Stimulated activated CD4-positive, alpha-beta T cell treated with anti-CD3 and anti-CD28 coated beads, TNF-alpha, amount 100 ng/mL, for 1 hour (primary cell): ENCODE measurements at places on chromosomes 7 and 10.

DNA sequence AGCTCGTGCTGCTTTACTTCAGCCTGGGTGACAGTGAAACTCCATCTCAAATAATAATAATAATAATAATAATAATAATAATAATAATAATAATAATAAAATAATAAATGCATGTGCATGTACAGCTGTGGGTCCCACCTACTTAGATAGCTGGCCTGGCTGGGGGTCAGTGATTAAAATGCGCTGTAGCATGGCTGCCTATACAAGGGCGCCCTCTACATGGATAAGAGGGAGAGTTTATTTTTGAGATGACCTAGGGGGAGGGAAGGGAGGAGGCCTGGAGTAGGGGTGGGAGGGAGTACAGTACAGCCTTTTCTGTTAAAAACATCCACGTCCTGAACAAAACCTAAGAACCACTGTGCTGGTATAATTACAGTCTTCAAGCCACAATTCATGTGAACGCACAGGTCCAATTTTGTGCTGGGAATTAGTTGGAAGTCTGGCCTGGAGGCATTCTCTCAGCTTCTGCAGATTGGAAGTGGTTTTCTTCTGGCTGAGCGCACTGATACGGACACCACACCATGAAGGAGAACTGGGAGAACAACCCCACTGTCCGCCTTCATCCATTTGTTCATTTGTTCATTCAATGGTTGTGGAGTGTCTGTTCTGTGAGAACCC lies 146.5 kb downstream of the TMEM178B start:
- DNase-seq = no peak

GRCh38 chr10:14470920-14471319 lies 140.2 kb upstream of the FRMD4A start:
- no peak for DNase-seq

GRCh38 chr10:101782811-101783735 lies at the start of gene NPM3:
TSS of gene NPM3 (minus strand) at chr10:101783446. CDS start at chr10:101783390, 56 bp downstream.
- peak; percentile 79 for DNase-seq

GRCh38 chr7:63521-64021 lies 128.8 kb upstream of the FAM20C start:
- DNase-seq = no peak

- no peak for DNase-seq
Measured at GRCh38 chr10:7186387-7187018, 224.3 kb downstream of the SFMBT2 start.

GRCh38 chr10:114115661-114116445 lies 58.1 kb downstream of the CCDC186 start:
- no peak for DNase-seq

DNA sequence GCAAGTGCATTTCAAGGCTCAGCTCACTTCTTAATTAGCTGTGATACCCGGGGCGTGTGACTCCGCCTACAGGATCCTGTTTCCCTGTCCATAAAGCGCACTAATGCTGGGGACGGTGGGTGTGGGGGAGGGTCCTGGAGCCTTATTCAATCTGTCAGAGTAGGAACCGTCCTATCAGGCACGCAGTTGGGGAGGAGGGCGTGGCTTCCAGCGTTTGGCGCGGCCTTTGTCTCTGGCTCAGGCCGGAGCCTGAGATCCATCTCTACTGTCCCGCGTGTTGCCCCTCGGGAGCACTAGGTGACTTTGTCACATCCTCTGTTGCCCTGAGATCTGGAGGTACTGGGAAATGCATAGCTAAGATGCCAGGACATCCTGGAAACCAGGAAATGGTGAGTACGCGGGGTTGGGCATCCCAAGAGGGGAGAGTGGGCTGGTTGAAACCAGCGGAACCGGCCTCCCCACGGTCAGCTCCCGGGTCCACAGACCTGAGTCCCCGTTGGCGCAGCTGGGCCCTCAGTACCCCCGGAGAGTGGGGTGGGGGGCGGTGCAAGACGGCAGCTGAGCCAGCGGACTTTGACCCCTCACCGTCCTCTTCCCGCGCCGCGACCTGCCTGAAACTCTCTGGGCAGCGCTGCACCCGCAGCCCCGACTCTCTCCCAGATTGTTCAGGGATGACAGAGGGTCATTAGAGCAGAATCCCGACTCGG lies 104.4 kb upstream of the ZNF92 start:
- no peak for DNase-seq

GRCh38 chr7:4699841-4700240 lies 17.7 kb downstream of the FOXK1 start:
- DNase-seq = no peak

DNA sequence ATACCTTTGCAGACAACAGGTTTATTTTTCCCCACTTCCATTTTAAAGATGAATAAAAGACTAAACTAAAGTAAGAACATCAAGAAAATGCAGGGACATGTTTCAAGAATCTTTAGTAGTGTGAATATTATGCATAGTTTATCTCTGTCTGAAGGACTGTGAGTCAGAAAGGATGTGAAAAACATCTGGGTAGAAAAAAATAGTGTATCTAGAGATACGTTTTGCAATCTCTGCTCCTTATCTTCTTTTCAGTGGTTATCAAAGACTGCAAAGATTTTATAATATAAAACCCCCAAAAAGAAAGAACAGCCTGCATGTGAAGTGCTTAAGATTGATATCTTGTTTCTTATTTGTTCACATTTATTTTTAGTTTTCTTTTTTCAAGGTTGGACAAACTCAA lies 101.9 kb upstream of the ARHGAP21 start:
- DNase-seq = no peak

DNA sequence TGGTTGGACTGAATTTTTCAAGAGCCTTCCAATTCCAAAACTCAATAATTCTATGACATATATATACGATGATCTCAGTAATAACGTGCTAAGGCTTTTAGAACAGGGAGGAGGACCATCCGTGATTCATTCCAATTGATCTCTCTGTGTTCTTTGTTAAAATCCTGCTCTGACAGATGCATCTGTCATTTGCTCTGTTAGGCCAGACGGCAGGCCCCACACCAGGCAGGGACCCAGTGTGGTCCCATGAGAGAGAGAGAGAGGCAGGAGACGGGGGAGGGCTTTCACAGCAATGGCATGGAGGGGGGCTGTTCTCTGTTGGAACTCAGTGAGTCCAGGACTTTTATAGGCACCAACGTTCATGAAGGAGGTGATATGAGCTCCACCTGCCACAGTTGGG lies 160.0 kb upstream of the INSYN2A start:
- DNase-seq = no peak

DNA sequence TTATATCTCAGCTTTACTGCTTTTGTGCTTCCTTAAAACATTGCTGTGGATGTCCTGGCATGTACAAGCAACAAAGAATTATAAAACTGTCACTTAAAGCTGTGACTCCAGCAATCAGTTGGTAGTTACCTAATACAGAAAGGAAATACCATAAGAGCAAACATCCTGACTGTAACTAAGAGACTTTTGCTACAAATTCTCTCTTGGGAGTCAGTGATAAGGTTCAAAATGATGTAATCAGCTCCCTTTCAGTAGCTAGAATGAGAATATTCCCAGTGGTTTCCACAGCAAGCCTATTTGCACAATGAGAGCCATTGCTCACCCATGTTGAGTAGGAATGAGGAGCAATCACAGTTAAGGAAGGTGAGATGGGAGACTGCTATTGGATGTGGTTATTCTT lies 7.6 kb downstream of the PNLIPRP1 start:
- DNase-seq = no peak

DNA sequence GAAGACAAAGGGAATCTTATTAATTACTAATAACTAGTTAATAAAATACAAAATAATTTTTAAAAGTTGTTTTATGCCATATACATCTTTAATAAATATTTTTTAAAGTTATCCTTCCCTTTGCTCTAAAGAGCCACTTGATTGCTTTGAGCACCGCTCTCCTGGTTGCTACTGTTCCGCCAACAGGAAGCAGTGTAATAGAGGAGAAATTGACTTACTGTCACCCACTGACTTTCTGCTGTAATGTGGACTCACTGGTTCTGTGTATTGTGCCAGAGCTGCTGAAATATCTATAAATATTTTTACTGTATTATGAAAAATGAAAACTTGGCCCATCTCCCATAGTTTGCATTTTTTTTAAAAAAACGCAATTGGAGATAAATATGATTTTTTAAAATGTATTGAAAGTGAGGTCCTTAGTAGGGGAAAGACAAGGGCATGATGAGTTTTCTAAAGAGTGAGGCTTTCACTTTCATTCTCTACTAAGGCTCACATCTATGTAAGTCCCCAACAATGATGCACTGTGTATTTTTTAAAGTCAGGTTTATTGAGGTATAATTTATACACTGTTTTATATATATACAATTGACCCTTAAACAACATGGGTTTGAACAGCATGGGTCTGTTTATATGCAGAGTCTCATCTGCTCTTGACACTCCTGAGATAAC lies 100.5 kb downstream of the NPY start:
- no peak for DNase-seq

DNA sequence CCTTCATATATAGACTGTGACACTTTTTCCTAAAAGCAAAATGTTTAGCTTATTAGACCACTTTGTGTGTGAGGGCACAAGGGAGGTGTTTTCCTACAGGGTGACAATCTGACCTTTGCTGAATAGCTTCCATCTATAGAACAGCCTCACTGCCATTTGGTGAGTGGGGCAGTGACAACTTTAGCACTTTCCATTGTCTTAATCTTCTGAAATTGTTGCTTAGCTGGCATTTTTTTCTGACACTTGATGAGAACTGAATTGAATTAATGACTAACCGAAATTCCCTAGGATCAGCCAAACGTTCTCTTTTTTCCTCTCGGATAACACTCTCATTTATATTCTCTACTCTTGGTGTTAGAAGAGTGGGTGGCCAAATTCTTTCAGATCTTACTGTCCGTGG lies 30.2 kb downstream of the KDM7A start:
- DNase-seq = no peak

GRCh38 chr7:41979834-41980307 lies 257.1 kb downstream of the GLI3 start:
- no peak for DNase-seq

GRCh38 chr7:128869138-128869943 lies 6.7 kb downstream of the ATP6V1F start:
- peak; percentile 21 for DNase-seq

GRCh38 chr7:33593611-33594010 lies 311.7 kb upstream of the BMPER start:
- DNase-seq = no peak

DNA sequence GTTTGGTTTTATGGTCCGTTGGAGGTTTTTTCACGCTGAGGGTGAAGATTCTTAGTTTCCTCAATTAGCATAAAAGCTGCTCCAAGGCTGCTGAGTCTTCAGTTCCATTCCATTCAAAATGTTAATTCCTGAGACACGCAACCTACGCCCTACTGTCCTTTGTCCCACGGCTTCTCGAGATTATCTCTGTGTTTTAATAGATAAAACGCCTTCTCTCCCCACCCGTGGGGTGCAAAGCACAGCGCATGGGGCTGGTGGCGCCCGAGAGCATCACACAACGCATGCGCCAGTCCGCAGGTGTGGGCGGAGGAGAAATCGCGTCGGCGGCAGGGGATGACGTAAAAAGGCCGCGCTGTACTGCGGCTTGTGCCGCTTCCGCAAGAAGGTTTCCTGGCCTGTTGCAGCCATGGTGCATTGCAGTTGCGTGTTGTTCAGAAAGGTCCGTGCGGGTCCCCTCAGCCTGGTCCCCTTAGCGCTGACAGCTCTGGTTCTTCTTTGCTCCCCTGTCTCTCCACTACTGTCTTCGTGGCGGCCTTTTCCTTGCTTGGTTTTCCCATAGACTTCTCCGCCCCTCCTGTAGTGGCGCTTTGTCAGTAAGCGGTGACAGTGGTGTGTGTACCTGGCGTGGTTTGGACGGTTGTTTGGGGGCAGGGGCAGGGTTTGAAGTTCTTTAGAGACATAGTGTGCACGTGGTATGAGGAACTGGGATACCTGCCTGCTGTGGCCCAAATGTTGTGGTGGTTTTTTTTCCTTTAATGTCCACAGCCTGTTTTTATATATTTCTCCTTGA lies at the start of gene GTPBP10:
Gene GTPBP10 (plus strand): TSS at position 381 of the 790 bp plus-strand sequence. CDS start 26 bp downstream, at position 407.
- peak; percentile 82 for DNase-seq

DNA sequence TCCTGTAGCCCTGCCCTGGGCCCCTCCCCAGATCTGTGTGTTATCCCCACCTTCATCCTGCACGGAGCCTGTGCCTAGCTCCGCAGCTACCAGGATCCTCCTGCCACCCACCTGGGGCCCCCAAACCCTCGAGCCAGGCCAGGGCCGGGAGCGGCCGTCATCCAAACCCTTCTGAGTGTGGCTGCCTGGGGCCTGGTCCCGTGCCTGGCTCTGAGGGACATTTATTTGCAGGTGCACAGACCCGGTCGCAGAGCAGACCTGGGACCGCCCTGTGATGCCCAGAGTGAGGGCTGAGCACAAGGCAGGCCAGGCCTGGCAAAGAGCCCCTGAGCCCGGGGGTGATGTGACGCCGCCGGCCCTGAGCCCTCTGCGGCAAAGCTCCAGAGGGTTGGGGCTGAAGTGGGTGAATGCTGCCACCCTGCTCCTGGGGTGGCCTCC lies 27.4 kb upstream of the INPP5A start:
- DNase-seq = no peak

DNA sequence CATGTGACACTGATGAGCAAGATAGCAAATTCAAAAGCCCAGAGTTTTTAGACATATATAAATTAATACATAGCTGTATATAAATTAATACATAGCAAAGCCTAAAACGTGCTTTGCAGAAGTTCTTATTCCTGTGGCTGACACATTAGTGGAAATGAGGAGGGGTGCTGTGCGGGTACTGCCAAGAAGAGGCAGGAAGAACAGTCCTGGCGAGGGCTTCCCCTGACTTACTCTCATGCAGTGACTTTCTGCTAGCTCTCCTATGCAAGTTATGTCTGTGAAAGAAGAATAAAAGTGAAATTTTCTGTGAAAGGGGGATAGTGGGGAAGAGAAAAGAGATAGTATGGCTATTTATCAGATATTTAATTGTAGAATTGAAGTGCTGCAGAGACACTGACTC lies 27.6 kb downstream of the TWIST1 start:
- no peak for DNase-seq

- no peak for DNase-seq
Measured at GRCh38 chr10:27743012-27743876, 2.4 kb downstream of the MKX start.

DNA sequence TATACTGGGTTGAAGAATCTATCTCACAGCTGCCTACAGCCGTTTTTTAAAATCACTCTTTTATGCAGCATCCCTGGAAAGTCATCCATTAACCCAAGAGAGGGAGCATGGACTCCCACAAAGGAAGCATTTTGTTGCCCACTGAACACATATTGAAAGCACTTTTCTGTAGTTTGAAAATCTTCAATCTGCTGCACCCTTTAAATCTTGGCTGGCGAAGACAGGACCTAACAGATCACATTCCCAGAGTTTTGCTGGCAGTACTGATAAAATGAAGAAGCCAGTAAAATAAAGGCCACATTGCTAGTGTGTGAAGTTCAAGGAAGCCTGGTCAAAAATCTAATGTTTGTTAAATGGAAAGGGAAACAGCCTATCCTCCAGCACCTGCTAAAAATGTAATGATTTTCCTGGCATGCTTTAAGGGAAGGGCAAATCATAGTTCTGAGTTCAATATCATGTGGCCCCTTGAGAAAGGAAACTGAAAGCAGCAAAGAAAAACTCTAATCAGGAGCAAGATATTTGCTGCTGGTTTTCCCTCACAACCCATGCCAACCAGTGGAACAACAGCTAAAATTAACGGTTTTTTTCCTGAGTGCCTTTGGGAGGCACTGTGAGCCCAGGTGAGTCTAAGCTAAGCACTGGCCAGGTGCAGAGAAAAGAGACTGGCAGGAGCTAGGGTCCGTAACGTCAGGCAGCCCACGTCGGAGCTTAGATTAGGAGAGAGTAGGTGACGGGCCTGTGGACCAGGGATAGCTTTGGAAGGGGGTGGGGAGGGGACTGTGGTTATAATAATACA lies 97.9 kb upstream of the PALS2 start:
- no peak for DNase-seq

GRCh38 chr10:50577681-50578350 lies 45.9 kb downstream of the SGMS1 start:
- DNase-seq = no peak

- no peak for DNase-seq
Measured at GRCh38 chr7:12490107-12490688, 80.3 kb upstream of the SCIN start.

GRCh38 chr10:104259999-104260774 lies 5.5 kb downstream of the GSTO1 start:
- DNase-seq = no peak
